Hepatocyte (in vitro differentiated cells): ENCODE measurements at places on chromosomes 13 and 19. TPM values are rescaled to one million over a fixed set of nuclear protein-coding genes. Genes with fewer than 3 reads are reported as not detected.
A peak's percentile ranks its signal among the peaks of the same experiment; 100 is the strongest.

NLRP4 gene
- polyA plus RNA-seq = not detected in 2 replicates

ZNF211 gene
- 11.9 and 12.2 TPM in 2 replicates for polyA plus RNA-seq

GRCh38 chr19:39046037-39046821, 13.9 kb upstream of the FBXO27 start:
- peak; percentile 48 for DNase-seq

- no peak for DNase-seq
Observed at GRCh38 chr13:36086117-36086516, 45.1 kb downstream of the DCLK1 start.

DNA sequence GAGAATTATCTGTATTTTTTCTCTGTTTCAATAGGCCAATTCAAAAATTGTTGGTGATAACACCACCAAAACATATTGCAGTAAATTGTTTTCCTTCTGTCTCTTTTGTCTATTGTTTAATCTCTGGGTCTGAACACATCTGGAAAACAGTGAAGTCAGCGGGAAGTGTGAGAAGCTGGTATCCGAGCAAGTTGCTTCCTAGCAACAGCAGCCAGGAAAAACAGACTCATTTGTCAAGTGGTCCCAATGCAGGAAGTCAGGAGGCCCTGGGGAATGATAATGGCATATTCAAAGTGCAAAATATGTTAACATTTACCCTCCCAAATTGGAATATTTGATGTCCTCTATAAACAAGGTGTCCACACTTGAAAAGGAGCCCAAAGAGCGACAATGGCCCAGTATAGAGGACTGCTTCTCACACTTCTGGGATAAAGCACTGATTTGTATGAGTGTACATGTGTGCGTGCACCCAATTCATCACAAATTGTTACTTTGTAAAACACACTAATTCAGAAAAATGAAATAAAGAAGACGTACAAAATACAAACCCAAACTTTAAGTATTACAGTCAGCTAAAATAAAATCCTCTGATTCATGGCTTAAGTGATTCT, 515.0 kb downstream of the TBC1D4 start:
- peak; percentile 8 for DNase-seq

DNA sequence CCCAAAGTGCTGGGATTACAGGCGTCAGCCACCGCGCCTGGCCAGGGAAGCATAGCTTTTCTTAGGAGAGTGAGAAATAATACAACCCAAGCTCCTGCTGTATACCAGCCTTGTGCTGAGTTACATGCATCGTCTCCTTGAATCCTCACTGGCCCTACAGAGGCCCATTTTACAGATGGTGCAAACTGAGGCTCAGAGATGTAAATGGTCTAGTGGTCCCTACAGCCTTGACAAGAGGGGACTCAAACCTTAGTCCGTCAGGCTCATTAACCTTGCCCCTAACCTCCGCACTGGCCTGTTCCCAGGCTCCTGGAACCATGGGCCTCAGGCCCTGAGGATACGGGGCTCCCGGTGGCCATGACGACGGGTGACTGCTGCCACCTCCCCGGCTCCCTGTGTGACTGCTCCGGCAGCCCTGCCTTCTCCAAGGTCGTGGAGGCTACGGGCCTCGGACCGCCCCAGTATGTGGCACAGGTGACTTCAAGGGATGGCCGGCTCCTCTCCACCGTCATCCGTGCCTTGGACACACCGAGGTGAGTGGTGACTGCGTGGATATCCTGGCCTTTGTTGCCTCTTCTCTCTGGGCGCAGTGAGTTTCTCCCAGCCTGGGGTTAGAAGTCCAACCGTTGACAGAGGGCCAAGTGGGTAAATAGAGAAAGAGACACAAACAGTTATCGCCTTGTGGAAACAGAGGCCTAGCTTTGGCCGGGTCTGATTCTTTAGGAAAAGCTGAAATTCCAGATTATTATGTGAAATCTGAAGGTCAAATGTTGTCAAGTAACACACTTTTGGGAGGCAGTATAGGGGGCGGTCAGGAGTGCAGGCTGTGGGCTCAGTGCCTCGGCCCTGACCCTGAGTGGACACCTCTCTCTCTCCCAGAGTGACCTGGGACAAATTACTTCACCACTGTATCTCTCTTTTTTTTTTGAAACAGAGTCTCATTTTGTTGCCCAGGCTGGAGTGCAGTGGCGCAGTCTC, 8.7 kb downstream of the MARCHF2 start:
- peak; percentile 23 for DNase-seq

DNA sequence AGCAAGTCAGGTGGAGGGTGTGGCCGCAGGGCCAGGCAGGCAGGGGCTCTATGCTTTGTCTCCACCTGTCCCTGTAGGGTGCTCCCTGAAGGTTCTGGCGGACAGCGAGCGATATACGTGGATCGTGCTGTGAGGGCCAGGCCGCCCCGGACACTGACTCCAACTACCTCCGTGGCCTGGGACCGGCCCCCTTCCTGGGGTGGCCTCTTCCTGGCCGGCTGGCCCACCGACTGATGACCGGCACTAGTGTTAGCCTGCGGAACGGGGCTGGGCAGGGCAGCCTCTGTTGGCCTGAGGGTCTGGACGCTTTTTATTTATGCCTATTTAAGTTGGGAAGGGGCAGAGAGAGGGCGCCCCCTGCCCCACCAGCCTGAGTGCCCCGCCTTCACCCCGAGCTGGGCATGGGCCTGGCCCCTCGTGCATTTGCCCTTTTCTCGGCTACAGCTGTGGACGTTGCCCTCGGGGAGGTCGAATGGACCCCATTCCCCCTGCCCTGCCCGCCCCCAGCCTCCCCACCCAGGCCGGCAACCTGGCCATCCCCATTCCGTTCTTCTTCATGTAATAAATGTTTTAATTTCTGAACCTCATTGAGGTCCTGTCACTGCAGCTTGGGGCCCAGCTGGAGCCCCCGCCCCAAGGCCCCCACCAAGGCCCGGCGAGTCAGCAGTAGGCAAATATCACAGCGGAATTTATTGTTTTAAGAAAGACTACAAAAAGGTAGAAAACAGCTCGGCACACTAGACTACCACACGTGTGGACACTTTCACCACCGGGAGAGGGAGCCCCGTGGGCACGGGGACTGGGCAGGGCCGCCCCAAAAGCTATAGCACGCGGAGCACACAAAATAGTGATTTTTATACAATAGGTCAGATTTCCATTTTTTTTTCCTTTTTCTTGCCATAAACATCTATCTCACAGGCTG, 8.8 kb downstream of the DCAF15 start:
- peak; percentile 5 for DNase-seq
